ENCODE measurements at places on chromosomes 1 and 21. TPM values are rescaled to one million over a fixed set of nuclear protein-coding genes. Genes with fewer than 3 reads are reported as not detected.

The PEAR1 gene
- 10.6 TPM for total RNA-seq

The AMY1B gene
- total RNA-seq: 2.5 TPM

DNA sequence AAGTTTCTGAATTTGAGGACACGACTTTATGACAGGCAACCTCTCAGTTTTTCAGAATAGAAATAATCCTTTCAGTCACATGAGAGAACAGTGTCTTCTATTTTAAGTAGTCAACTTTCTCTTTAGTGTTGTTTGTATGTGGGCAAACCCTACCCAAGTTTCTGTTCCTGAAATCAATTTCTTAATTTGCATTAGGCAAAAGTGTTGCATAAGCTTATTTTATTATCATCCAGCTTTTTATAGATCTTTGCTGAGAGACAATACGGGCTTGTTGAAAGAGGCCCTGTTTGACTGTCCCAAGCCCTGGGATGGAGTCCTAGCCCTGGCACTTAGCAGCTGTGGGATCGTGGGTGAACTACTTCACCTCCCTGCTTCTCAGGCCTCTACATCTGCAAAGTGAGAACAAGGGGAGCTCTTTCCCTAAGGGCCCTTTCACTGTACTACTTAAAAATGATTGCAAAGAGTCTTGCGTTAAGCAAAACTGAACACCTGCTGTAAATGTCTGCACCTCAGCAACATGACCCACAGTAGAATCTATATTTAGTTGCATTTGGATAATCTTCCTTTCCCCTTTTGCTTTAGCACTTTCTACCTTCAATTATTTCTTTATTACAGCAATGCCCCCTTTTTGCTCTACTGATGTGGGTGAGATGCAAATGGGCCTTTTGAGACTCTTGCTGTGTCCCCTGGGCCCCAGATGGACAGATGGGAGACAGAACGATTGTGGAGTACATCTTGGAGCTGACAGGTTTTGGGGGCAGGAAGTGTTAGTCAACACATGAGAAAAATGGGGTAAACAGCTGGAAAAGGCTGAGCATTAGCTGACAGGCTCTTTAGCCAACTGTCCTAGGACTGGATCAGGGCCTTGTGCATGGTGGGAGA lies 41.0 kb upstream of the SCAF4 start:
- DNase-seq: no peak
- no peaks in the 10 kb centered on the region for H3K4me1 ChIP-seq
- no peak overlapping the region for H3K27ac ChIP-seq
- H3K36me3 ChIP-seq: no peaks in the 10 kb centered on the region

DNA sequence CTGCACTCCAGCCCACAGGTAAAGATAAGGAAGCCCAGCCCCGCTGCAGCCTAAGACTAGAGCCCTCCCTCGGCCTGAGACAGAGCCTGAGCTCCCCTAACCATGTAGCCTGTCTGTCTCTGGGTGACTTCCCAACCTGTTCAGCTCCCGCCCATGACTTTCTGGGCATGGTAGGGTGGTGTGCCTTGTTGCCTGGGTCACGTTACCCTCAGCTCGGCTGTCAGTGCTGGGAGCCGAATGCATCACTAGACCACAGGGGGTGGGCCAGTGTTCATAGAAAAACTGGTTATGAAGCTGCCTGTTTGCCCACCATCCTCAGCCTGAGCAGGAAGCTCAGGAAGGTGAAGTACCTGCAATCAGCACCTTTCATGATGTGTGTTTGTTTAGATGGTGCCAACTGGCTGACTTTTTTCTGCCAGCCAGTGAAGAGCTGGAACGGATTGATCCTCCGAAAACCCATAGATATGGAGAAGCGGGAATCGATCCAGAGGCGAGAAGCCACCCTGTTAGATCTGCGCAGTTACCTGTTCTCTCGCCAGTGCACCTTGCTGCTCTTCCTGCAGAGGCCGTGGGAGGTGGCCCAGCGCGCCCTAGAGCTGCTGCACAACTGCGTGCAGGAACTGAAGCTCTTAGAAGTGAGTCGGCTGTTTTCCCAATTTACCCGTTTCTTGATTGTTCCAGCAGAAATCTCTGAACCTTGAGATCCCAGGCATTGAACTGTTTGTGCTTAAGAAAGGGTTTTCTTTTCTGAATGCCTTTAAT lies 43.9 kb upstream of the PWP2 start:
- no peaks in the 10 kb centered on the region for H3K27me3 ChIP-seq
- H3K4me3 ChIP-seq: no peak overlapping the region
- H3K4me1 ChIP-seq: no peaks in the 10 kb centered on the region

DNA sequence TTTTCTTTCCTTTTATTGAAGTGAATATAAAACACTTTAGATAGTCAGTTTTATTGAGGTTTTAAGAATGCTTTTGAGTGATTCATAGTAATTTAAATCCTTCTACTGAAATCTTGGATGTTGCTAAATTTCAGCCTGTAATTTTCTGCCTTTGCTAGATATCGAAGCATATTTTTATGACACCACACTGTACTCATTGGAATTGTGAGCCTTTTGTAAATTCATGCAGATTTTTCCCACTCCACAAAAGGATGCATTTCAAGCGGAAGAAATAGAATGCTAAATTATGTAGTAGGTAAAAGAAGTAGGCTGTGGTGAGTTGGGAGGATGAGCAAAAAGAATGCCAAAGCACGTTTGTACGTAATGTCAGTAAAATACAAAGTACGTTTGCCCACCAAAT lies 13.8 kb downstream of the SNX7 start:
- no peaks in the 10 kb centered on the region for H3K27me3 ChIP-seq
- H3K4me1 ChIP-seq: no peaks in the 10 kb centered on the region
- DNase-seq: no peak
- no peak overlapping the region for H3K4me3 ChIP-seq
- H3K36me3 ChIP-seq: no peaks in the 10 kb centered on the region
- H3K27ac ChIP-seq: no peak overlapping the region

GRCh38 chr1:242712248-242712647 lies 187.8 kb upstream of the PLD5 start:
- DNase-seq: no peak
- no peaks in the 10 kb centered on the region for H3K4me1 ChIP-seq
- H3K27me3 ChIP-seq: no peaks in the 10 kb centered on the region
- H3K27ac ChIP-seq: no peak overlapping the region
- no peaks in the 10 kb centered on the region for H3K36me3 ChIP-seq

- no peaks in the 10 kb centered on the region for H3K27me3 ChIP-seq
- H3K4me1 ChIP-seq: no peaks in the 10 kb centered on the region
- no peak for DNase-seq
- H3K4me3 ChIP-seq: no peak overlapping the region
- no peak overlapping the region for H3K27ac ChIP-seq
These were observed 275.8 kb downstream of the TGFB2 start for GRCh38 chr1:218620956-218621355.

DNA sequence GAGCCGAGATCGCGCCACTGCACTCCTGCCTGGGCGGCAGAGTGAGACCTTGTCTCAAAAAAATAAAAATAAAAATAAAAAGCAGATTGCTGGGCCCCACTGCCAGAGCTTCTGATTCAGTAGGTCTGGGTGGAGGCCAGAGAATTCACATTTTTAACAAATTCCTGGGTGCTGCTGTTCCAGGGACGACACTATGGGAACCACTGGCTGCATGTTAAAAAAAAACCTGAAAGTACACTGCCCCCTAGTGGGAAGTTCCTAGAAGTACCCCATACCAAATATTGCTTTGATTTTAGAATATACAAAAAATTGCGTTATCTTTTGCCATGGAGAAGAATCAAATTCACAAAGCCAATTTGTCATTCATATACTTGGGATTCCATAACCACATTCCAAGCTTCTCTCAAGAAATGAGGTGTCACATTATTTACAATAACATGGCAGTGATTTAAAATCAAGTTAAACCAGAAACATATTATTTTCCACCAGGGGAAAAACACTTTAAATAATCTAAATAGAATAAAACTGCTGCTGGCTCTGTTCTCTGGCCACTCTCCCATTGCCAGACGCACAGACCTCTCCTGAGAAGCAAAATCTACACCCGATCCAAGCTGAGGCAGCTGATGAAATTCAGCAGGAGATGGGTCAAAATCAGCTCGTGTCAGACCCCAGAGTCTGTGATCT lies 27.4 kb downstream of the SYF2 start:
- no peak overlapping the region for H3K27ac ChIP-seq
- no peaks in the 10 kb centered on the region for H3K27me3 ChIP-seq
- H3K36me3 ChIP-seq: no peaks in the 10 kb centered on the region
- peak; percentile 71 for DNase-seq

- no peak overlapping the region for H3K27ac ChIP-seq
- no peaks in the 10 kb centered on the region for H3K27me3 ChIP-seq
- H3K4me1 ChIP-seq: no peaks in the 10 kb centered on the region
These were observed 18.7 kb upstream of the ABCD3 start for GRCh38 chr1:94399453-94399852.

DNA sequence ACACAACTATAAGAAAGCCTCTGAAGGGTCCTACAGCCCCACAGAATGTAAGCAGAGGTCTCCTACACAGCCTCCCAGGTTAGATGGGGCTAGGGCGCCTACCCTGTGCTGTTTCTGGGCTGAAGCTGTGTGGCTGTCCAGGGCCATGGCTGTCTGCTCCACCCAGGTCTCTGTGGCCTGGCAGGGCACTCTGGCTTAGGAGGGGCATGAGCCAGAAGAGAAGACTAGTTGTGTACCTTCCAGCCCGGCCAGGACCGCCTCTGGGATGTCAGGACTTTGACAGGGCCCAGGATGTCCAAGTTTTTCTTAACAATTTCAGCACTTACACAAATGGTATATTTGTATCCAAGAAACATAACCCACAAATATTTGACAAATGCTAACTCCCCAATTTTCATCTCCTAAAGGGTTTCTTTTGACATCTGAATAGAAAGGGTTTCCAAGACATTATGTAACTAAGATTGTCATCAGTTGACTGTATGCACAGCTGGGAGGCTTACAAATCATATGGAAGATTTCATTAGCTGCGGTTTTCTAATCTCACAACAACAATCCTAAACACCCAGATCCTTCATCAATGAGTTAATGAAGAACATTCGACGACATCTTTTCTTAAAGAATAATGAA lies 80.5 kb downstream of the HSF2BP start:
- DNase-seq: peak; percentile 45
- no peak overlapping the region for H3K4me3 ChIP-seq
- no peaks in the 10 kb centered on the region for H3K36me3 ChIP-seq
- H3K4me1 ChIP-seq: no peaks in the 10 kb centered on the region
- no peak overlapping the region for H3K27ac ChIP-seq

Measured in left lung (tissue), 14 donors.